ENCODE measurements at places on chromosomes 6 and 20.

DNA sequence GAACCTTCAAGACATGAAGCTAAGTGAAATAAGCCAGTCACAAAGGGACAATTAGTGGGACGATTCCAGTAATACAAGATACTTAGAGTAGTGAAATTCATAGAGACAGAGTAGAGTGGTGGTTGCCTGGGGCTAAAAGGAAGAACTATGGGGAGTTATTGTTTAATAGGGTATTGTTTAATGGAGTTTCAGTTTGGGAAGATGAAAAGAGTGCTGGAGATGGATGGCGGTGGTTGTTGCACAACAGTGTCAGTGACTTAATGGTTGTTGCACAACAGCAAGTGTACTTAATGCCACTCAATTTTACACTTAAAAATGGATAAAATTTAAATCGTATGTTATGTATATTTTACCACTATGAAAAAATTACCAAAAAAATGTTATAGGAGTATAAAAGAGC is 209.7 kb upstream of the TENT5A start:
- no peak for DNase-seq

GRCh38 chr6:81233990-81234389 is 518.5 kb downstream of the TENT5A start:
- no peak for DNase-seq

- no peak for DNase-seq
Observed at GRCh38 chr6:56938649-56939191, 16.2 kb upstream of the BEND6 start.

- no peak for DNase-seq
Observed at GRCh38 chr20:62015540-62016288, 50.0 kb downstream of the TAF4 start.

- DNase-seq, result no peak
Observed at GRCh38 chr6:169529931-169530751, 171.7 kb downstream of the WDR27 start.

- no peak for DNase-seq
Observed at GRCh38 chr6:111267764-111268333, 180.5 kb downstream of the SLC16A10 start.

GRCh38 chr6:137874204-137875057 is 7.4 kb downstream of the TNFAIP3 start:
- no peak for DNase-seq

GRCh38 chr6:7188492-7188891 is 80.7 kb downstream of the RREB1 start:
- peak; percentile 65 for DNase-seq

DNA sequence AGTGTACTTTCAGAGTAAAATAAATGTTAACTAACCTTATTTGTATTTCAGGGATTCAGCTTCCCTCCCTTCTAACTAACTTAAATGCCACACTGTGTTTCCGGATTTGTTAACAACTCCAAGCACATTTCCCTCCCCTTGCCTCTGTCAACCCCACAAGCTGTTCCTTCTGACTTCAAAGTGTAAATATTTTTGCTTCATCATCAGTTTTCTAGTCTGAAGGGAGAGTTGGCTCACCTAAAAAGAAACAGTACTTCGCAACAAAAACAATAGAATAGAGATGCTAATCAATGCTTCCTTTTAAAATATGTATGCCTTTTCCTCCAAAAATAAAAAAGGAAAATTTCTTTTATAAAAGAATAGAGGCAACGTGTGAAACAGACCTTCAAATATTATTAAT is 132.6 kb downstream of the THEMIS start:
- DNase-seq, result no peak

- DNase-seq, result no peak
Observed at GRCh38 chr6:164095056-164095455, 680.5 kb downstream of the QKI start.

GRCh38 chr20:58828136-58828535 is 22.6 kb downstream of the GNAS-AS1 start:
- no peak for DNase-seq

All from GM12864 (cell line).